ENCODE measurements at places on chromosomes 2 and 18. TPM values are rescaled to one million over a fixed set of nuclear protein-coding genes. Genes with fewer than 3 reads are reported as not detected.

Gene DAW1
- total RNA-seq, result 2.4 TPM

Gene OTOF
- 0.11 TPM for total RNA-seq

Gene CPO
- total RNA-seq, result not detected

Gene FBXO48
- total RNA-seq, result 0.34 TPM

Gene RAPH1
- total RNA-seq, result 6.8 TPM

Gene TXNDC2
- 0.08 TPM for total RNA-seq

Gene PID1
- 3.7 TPM for total RNA-seq

Gene ASB1
- 57.1 TPM for total RNA-seq

Gene GKN2
- 3.5 TPM for total RNA-seq

Gene DIPK1C
- not detected for total RNA-seq

Gene B3GNT7
- total RNA-seq, result 3.0 TPM

Gene PLGLB2
- total RNA-seq, result not detected

Gene GALNT5
- 2.5 TPM for total RNA-seq

Gene MAPK4
- 0.20 TPM for total RNA-seq

Gene UGT1A1
- 0.88 TPM for total RNA-seq

Gene CCL20
- total RNA-seq, result 6.2 TPM

Gene CCDC142
- total RNA-seq, result 14.1 TPM

Gene RGPD8
- total RNA-seq, result 3.1 TPM

Gene UPP2
- not detected for total RNA-seq

Gene NOSTRIN
- total RNA-seq, result 2.2 TPM

Gene ARHGAP25
- total RNA-seq, result 0.16 TPM

Gene COLEC12
- 0.06 TPM for total RNA-seq

Gene CPS1
- 10.4 TPM for total RNA-seq

Gene PLB1
- 1.5 TPM for total RNA-seq

Gene TPO
- 0.08 TPM for total RNA-seq

Gene DRC1
- 0.45 TPM for total RNA-seq

Gene SALL3
- total RNA-seq, result not detected

Gene CABLES1
- 19.1 TPM for total RNA-seq

Gene KLHL30
- 0.17 TPM for total RNA-seq

Gene TEKT4
- not detected for total RNA-seq

Gene FAM228B
- total RNA-seq, result 2.2 TPM

Gene ANKRD30B
- total RNA-seq, result not detected

Gene NDC80
- 9.1 TPM for total RNA-seq

Gene KCNJ3
- total RNA-seq, result not detected

Gene DLX1
- 2.4 TPM for total RNA-seq

Gene C1QL2
- total RNA-seq, result 0.29 TPM

Gene SERPINB10
- total RNA-seq, result not detected

Gene COL5A2
- 41.6 TPM for total RNA-seq

Gene SIX2
- total RNA-seq, result 0.43 TPM

Gene CXCR2
- not detected for total RNA-seq

Gene CYTIP
- not detected for total RNA-seq

Gene KCNG2
- not detected for total RNA-seq

Gene ALPP
- total RNA-seq, result 5.3 TPM

Gene IL36G
- not detected for total RNA-seq

Gene NT5C1B
- not detected for total RNA-seq

Gene CEBPZ
- 84.8 TPM for total RNA-seq

Gene RPRM
- not detected for total RNA-seq

Gene RNU2-63P
- total RNA-seq, result not detected

Gene TEX44
- total RNA-seq, result not detected

Gene CASP10
- 2.0 TPM for total RNA-seq

Gene FMNL2
- total RNA-seq, result 26.3 TPM

Gene CD8B2
- total RNA-seq, result not detected

Gene KCNK3
- total RNA-seq, result 0.81 TPM

Gene ONECUT2
- total RNA-seq, result 0.31 TPM

Gene IL18RAP
- total RNA-seq, result not detected

Gene EPHA4
- total RNA-seq, result 1.2 TPM

Gene CHN1
- total RNA-seq, result 17.5 TPM

Gene LIMS4
- total RNA-seq, result 0.74 TPM
